ENCODE measurements at places on chromosomes 1 and 21. TPM values are rescaled to one million over a fixed set of nuclear protein-coding genes. Genes with fewer than 3 reads are reported as not detected.

GRCh38 chr1:96825950-96826576 is 104.5 kb downstream of the PTBP2 start:
- DNase-seq, result no peak

- no peak for DNase-seq
Observed at GRCh38 chr1:84913555-84913892, 20.5 kb upstream of the LPAR3 start.

GRCh38 chr1:183913567-183913993 is 108.7 kb downstream of the RGL1 start:
- no peak for DNase-seq

DNA sequence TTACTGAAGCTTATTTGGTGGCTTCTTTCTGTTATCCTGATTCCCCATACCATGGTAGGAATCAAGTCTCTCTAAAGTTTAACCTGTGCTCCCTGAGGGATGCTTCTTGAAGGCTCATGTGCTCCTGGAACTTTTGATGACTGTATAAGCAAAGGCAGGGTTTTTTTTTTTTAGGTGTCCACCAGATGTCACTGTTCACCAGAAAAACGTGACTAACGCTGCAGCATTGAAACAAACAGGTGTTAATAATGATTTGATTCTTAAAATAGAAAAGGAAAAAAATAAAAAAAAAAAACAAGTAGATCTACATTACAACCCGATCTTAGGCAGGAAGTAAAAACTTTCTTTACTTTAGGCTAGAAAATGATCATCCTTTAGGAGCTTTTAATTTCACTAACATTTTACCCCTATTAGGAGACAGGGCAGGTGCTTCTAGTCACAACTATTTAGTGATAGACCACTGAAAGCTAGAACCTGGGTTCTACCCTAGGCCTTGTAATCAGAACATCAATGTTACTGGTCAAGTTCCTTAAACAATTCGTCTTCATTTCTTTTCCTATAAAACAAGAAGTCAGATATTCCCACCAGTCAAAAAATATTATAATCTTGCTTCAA is 223.0 kb downstream of the PLA2G4A start:
- DNase-seq, result peak; percentile 74

GRCh38 chr1:162117039-162117774 is 47.7 kb downstream of the NOS1AP start:
- no peak for DNase-seq

- DNase-seq, result no peak
Observed at GRCh38 chr1:94275083-94275482, 37.7 kb upstream of the ARHGAP29 start.

- peak; percentile 99 for DNase-seq
Observed at GRCh38 chr1:100188617-100189016, 10.6 kb upstream of the LRRC39 start.

DNA sequence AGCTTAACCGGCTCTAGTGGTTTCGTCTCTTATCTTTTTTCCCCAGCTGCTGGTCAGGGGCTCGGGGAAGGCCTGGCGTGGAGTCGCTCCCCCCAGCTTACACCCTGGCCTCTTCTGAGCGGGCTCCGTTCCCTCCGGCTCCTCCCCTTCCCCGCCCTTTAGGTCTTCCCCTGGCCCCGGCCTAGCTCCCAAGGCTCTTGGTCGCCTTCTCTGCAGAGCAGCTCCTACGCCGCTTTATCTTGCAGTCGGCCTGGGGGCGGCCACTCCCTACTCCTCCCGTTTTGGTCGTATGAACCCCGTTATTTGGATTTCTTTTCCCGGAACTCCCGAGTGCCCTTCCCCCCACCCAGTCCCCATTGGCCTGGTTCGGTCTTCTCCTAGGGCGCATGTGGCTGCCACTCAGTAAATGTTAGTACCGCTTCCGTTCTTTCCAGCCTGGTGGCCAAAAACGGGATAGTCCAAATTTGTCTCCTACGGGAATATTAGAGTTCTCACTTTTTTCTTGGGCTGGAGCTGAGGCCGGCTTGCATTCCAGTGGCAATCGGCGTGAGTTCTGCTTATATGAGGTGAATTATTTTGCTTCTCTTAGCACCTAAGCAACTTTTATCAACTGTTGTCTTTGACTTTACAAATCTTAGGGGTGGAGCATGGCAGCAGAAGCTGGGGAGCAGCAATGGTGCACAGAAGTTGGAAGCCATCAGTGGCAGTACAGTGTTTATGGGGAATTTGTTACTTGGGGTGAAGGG is 467 bp downstream of the THRAP3 start:
- DNase-seq, result peak; percentile 91

GRCh38 chr1:2506901-2507565 is 19.4 kb downstream of the PANK4 start:
- DNase-seq, result no peak

DNA sequence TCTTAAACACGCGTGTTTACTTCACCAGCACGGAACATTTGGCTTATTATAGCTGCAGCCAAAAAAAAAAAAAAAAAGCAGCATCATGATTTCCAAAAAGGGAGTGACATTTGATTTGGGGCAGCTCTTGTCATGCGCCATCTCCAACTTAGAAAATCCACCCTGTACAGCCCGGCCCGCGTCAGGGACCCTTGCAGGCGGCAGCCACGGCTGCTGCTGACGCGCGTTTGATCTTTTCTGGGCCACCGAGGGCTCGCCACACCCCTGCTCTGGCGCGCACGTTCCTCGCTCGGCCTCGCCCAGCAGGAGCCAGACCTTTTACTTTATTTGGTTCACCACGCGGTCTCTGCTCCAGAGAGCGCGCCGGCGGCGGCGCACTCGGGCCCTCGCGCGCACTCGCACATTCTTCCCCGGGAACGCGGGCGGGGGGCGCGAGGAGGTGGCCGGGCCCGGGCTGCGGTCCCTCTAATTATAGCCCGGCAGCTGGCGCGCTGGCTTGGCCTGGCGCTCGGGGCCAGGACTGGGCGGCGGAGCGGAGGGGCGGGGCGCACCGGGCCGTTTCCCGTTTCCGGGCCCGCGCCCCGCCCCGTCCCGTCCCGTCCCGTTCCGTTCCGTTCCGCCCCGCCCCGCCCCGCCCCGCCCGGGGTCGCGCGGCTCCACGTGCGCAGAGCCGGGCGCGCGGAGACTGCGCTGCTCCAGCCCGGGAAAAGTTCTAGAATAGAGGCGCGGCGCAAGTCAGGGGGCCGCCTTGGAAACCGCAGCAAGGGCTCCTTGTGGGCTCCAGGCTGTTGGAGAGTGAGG is 10.2 kb downstream of the IRF2BP2 start:
- DNase-seq, result peak; percentile 97

DNA sequence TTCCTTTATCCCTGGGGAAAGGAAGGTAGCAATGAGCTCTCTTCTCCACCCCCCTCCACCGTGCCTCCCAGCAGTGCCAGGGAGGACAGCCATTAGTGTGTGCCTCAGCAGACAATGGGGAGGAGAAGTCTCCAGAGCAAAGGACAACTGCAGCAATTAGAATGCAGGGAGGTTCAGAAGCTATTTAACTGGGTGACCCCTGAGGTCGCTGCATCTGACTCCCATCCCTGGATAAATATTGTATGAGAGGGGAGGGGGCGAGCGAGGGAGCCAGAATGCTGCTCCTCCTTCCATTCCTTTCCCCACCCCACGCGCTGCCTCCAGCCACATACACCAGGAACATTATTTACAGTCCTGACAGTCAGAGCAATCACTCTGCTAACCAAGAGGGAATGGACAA is 59.0 kb downstream of the ERI3 start:
- no peak for DNase-seq

- DNase-seq, result no peak
Observed at GRCh38 chr1:155113450-155113980, 14.2 kb upstream of the EFNA1 start.

DNA sequence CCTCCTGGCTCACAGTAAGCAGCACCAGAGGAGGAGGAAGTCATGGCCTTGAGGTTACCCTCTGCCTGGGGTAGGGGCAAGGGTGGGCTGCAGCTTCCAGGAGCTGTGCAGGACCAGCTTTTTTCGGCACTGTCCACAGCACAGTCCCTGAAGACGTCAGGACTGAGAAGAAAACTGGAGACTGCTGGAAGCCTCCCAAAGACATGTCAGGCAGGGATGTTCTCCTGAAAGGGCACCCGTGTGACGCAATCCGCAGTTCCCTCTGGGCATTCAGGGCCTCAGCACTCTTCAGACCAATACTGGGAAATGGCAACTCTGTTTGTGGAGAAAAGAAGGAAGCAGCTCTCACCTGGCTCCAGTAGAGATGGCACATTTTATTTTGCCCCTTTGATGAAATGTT is 64.8 kb upstream of the TENT5C start:
- DNase-seq, result no peak

DNA sequence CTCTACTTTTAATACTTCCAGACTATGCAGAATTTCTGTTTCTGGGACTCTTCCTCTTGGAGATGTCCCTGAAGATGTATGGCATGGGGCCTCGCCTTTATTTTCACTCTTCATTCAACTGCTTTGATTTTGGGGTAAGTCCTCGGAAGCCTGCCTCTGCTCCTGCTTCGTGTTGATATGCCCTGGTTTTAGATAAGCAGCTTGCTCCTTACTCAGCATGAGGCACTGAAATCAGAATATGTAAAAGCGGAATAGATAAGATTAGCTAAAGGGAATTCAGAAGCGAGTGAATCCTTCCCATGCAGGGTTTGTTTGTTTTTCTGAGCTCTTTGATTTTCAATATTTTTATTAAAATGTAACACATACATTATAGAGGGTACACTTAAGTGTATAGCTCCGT is 234.7 kb downstream of the CACNA1E start:
- DNase-seq, result no peak

DNA sequence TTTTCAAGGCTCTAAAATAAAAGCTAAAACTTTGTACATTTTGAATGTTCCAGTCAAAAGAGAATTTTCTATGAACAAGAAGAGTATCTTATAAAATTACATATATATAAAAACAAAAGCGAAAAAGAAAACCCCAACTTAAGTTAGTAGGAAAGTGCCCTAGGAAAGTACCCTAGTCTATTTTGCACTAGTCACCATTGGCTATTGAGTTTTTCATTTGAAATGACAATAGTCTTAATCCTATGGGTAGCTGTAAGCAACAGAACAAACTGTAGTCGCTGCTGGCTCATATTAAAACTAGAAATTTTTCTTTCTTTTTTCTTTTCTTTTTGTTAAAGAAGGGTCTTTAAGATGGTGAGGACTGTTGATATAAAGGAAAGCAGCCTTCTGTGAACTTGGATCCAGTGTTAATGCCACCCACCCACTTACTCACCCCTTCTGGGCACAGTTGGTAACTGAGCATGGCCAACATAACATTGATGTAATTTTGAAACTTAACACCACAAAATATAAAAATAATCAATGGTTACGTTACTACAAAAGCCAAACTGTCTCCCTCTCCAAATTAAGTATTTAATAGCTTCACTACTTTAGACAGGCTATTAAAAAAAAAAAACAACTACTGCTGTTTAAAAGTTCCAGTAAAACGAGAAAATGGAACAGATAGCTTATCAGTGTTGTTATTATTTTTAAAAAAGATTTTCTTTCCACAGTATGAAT is 177.0 kb downstream of the EIF4G3 start:
- DNase-seq, result no peak

DNA sequence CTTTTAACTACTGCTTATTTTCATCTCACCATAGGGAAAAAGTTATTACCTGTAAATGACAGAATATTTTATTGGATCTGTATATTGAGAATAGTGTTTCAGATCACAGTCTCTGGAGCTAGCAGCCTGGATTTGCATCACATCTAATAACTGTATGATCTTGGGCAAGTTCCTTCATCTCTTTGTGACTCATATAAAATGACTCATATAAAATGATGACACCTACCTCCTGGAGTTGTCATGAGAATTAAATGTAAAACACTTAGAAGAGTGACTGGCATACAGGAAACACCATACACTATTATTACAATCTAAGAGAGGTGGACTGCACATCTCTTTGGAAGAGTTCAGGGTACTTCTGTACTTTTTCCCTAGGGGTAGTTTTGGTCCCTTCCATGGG is 421.3 kb downstream of the NEGR1 start:
- no peak for DNase-seq

- DNase-seq, result no peak
Observed at GRCh38 chr1:42735477-42736105, 4.4 kb downstream of the CLDN19 start.

DNA sequence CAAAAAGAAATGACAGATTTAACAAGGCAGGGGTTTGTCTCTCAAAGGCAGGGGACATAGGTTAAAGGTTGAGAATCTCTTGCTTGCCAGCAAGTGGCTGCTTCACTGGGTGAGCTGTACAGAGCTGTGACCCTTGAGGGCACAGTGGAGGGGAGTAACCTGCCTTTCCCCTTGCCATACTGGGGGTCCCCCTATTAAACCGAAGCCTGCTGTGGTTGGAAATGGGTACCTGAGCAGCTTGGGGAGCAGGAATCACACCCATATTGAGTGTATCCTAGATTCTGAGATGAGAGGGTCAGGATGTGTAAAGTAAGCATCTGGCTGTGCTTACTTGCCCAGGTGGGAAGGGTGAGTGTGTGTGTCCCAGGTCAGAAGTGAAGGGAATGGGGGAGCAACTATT is 31.8 kb downstream of the WNT4 start:
- DNase-seq, result no peak

DNA sequence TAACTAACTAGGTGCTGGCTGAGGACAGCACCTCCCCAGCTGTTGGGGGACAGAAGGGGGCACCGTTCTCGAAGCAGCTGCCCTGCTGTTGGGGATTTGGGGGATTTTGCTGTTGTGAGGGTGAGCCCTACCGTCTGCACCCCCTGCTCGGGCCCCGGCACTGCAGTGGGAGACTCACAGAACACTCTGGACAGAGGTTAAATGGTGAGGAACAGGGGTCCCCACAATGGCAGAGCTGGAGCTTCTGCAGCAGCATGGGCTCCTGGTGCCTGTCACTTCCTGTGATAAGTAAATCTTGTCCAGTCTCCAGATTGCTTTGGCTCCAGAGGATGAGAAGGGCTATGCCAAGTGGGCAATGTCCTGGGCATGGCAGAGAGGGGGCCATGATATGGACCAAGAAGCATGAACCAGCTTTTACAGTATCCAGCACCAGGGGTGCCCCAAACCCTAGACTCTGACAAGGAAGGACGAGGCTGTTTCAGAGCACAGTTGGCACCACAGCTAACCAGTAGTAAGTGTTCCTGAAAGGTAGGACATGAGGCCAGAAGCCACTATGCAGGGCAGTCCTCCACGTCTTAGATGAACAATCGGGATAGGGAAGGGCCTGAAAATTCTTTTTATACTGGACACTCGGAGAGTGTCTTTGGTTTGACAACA is 365.1 kb upstream of the VAMP3 start:
- DNase-seq, result no peak

Gene SPATA45
- total RNA-seq, result not detected

Gene DPYD
- total RNA-seq, result 11.3 TPM

Gene NBPF19
- total RNA-seq, result 11.1 TPM

Gene FAM3B
- not detected for total RNA-seq

Gene C1orf35
- total RNA-seq, result 8.1 TPM

Gene HES3
- not detected for total RNA-seq

Gene KLHDC9
- 6.8 TPM for total RNA-seq

Measured in myocyte (in vitro differentiated cells).